Esophagus muscularis mucosa (tissue), 4 donors: ENCODE measurements at places on chromosomes 12 and 14. TPM values are rescaled to one million over a fixed set of nuclear protein-coding genes. Genes with fewer than 3 reads are reported as not detected.

- DNase-seq, result no peak
Observed at GRCh38 chr12:132036063-132036683, 86.4 kb downstream of the EP400 start.

Gene RIMBP2
- total RNA-seq, result 1.5 TPM

Gene TMEM63C
- 1.4 TPM for total RNA-seq

Gene SIX4
- total RNA-seq, result 3.0 TPM

DNA sequence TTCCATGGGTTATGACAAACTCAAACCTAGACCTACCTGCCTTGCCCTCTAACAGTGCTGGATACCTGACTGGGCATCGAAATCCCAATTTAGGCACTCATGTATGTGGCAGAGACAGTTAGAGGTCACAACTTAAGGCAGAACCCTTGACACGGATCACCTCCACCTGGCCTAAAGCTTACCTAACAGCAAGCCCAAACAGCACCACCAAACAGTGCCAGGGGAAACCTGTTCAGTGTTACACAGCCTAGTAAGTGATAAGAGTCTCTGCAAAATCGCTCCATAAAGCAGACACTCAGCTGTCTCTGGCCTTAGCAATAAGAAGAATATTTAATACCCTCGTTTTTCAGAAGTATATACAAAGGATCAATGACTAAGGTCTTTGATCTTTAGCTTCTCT lies 77.8 kb downstream of the SPPL3 start:
- no peak for DNase-seq

Gene KICS2
- total RNA-seq, result 7.9 TPM

GRCh38 chr14:68652433-68652690 lies 140.5 kb downstream of the ZFP36L1 start:
- DNase-seq, result no peak

DNA sequence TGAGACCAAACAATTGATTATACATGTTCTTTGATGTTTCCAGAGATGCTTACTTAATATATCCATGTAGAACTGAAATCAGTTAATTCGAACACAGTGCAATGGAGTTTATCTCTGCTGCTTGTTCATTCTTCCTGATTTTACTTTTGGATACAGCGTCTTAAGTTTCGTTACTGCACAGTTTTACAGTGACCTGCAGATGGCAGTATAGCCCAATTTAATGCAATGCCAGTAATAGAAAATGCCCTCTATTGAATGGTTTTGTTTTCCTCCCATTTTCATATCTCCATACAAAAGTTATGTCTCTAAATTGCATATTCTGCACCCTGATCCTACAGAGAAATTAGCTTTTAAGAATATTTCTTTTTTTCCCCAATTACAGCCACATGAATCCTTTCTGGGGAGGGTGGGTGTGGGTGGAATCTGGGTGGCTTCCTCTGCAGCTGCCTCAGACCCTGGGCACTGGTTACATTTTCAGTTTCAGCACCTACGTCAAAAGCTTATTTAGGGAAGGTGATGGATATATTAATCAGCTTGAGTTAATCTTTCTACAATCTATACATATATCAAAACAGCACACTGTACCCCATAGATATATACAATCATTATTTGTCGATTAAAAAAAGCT lies 101.1 kb upstream of the DCD start:
- no peak for DNase-seq

Gene CCDC196
- not detected for total RNA-seq

DNA sequence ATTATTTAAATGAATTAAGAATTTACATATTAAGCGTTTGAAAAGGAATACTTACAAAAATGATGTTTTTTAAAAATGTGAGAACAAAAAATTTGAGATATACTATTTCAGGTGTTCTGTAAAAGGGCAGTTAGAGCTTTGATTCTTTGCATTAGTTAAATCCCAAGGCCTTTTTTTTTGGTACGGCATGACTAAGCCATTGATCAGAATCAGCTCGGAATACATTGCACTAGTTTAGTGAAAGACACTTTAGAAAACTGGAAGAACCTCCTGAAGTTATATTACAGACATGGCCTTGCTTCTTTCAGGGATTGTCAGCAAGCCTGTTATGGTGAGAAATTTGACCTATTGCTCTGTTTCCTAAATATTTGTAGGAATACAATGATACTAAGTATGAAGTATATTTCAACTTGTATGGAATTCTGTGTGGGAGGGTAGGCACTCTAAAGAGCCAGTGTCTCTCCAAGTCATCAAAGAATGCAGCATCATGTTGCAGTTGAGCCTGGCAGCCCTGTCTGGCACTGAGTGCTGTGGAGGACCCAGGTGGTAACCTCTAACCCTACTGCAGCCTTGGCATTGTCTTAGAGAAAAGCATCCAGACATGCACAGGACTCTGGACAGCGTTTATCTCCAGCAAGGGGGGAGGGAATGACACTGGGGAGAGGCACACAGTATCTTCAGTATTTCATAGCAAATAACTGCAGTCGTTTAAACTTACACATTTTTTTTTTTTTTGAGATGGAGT lies 1.5 kb downstream of the KLC1 start:
- DNase-seq, result no peak

- no peak for DNase-seq
Observed at GRCh38 chr12:52976574-52977071, 27.7 kb downstream of the KRT18 start.

GRCh38 chr14:81200054-81200453 lies 20.7 kb downstream of the GTF2A1 start:
- DNase-seq, result no peak

GRCh38 chr12:43179486-43179885 lies 372.5 kb downstream of the ADAMTS20 start:
- no peak for DNase-seq

- no peak for DNase-seq
Observed at GRCh38 chr12:14883686-14884085, 2.0 kb downstream of the MGP start.

- DNase-seq, result no peak
Observed at GRCh38 chr14:83764656-83765599, 1765.0 kb upstream of the FLRT2 start.

Gene RASSF9
- total RNA-seq, result 3.6 TPM

Gene AQP2
- total RNA-seq, result not detected

DNA sequence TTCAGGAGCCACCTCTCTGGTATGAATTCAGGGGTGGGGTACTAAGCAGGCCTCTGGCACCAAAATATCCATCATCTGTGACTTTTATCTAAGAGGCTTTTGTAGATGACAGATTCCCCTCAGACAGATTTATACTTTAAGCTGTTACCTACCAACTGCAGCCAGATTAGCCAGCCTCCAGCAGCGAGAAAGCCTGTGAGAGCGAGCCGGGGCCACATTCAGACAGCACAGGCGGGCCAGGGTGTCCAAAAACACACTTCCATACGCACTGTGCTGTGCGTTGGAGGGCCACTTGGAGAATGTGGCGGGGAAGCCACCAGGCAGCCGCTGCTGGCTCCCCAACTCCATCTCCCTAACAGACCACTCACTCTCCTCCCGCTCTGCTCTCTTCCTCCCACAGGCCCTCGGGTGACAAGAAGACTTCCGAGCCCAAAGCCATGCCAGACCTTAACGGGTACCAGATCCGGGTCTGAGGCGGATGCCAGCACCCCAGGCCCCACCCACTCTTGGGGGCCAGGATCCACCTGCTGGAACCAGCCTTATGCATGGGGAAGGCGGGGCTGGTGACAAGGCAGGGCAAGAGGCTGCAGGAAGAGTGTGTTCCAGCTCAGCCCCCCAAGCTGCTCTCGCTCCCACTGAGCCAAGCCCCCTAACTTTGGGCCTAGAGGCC lies 17.4 kb downstream of the VASH1 start:
- no peak for DNase-seq

Gene LYZ
- 53.2 TPM for total RNA-seq

DNA sequence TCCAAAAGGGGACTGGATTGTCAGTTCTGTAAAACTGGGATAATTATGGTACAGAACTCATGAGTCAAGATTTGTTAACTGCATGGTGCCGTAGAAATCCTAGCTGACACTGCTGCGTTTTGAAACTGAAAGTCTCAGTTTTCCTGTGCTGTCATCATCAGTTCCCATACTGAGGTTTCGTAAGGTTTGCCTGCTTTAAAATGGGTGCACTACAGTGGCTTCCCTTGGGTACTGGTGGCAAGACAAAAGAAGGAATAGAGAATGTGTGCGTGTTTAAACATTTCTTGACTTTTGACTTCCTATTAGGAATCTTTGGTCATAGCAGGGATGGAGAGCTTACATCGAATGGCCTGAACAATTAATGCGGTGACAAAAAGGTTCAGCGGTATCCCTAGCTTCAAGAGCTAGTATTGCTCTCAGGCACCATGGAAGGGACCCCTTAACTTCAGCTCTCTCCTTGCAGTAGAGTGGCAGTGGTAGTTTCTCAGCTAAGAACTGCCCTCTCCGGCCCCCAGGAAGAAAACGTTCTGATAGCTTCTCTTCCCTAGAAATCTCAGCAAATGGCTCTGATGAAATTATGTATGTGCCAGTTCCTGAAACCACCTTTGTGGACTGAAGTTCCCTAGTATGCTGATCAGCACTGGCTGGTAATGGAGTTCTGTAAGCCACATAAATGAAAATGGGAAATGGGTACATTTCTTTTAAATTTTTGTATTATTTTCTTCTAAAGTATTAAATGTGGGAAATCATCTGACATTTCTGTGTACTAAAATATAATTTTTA lies 28.9 kb downstream of the ANO6 start:
- no peak for DNase-seq

GRCh38 chr12:95136598-95136997 lies 63.2 kb upstream of the NR2C1 start:
- DNase-seq, result no peak

GRCh38 chr12:6627616-6628015 lies 8.1 kb downstream of the LPAR5 start:
- DNase-seq, result no peak

GRCh38 chr12:121899590-121899989 lies 11.0 kb downstream of the PSMD9 start:
- DNase-seq, result no peak

- DNase-seq, result no peak
Observed at GRCh38 chr12:13387101-13387500, 190.6 kb downstream of the EMP1 start.

DNA sequence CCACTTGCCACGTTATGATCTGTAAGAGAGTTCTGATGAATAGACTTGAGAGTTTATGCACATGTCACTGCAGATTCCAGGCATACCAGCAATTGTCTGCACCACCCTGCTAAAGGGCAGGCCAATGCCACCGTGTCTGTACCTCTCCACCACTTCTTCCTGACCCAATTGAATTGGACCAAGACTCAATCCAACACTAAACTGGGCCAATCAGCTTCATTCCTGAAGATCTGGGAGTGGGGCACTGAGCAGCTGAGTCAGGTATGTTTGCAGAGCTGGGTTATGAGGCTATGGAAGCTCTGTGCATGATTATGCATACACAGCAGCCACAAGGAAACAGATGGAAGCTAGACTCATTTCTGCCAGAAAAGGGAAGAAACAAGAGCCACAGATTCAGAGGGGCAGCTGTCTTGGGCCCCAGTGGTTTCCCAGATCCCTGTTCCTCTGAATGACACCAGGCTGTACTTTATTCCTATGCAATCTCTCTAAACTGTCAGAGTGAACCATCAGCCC lies 28.0 kb downstream of the DAO start:
- no peak for DNase-seq

- DNase-seq, result peak; percentile 98
Observed at GRCh38 chr14:75069121-75069810, at the start of gene ZC2HC1C. Gene ZC2HC1C (plus strand): TSS chr14:75069641. CDS start chr14:75070574, 933 bp downstream.

Gene KCNC2
- not detected for total RNA-seq

Gene KCNA5
- total RNA-seq, result 5.9 TPM

GRCh38 chr12:111841236-111841749 lies 735 bp upstream of the MAPKAPK5 start:
- no peak for DNase-seq

Gene MMP17
- total RNA-seq, result 4.8 TPM
